ENCODE measurements at places on chromosomes 5 and 9.

DNA sequence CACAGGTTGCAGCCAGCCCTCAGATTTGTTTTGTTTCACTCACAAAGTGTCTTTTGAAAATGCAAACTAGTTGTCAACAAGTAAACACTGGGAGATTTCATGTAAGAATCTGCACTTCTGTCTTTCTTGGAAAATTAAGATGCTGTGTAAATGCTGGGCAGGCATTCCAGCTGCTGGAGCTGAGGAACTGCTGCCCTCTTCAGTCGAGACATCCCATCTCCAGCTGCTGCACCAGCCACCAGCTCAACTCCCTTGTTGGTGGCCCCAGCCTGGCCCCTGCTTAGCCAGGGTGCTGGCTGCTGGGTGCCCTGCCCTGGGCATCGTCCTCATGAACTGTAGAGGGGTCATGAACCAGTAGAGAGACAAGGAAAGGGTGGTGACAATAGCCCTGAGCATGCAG is 33.1 kb upstream of the AFAP1L1 start:
- no peak for DNase-seq

- DNase-seq, result no peak
These were observed 4.8 kb upstream of the HOMER1 start for GRCh38 chr5:79518718-79519117.

- DNase-seq, result peak; percentile 57
These were observed 5.8 kb downstream of the TMEM268 start for GRCh38 chr9:114616684-114617520.

DNA sequence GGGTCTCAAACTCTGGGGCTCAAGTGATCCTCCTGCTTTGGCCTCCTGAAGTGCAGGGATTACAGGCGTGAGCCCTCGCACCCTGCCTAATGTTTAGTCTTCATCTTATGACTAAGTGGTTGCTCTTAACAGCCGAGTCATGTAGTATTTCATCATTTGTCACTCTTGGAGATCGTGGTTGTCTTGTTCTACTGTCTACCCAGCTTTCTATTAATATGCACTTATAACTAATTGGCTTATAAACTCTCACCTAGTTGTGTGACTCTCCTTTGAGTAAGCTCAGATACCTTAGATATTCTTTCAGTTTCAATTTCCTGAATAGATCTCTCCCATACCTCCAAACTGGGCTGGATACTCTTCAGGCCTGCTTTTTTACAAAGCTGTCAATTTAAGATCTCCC is 19.9 kb downstream of the SLC44A1 start:
- no peak for DNase-seq

DNA sequence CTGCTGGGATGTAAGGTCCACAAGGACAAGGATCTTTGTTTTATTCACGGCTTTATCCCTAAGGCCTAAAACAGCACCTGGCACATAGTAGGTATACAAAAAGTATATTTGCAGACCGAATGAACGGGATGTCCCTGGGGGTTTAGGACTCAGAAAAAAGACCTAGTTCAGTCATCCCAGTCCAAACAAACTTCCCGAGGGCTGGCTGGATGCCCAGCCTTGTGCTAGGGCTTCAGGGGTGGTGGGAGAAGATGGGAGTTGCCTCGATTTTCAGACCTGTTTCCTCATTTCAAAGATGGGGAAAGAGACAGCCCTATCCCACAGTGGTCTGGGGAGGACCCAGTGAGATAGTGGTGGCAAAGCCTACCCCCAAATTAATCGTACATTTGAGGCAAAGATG is 3.0 kb upstream of the PROB1 start:
- DNase-seq, result no peak

DNA sequence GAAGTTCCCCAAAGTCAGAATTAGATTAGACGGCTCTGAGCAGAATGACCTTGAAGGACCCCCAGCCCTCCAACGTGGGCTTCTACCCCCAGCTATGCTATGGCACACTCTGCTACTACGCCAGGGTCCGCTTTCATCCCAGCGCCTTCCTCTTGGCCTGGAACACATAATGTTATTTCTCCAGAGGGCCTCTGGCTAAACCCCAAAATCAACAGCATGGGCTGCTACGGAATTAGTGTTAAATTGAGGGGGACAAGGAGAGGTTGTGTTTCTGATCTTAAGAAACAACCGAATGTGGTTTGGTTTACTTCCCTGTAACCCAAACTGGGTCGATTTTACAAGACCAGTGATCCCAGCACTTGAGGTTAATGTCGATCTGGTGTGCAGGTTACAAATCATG is 97.1 kb downstream of the ZNF618 start:
- DNase-seq, result no peak

DNA sequence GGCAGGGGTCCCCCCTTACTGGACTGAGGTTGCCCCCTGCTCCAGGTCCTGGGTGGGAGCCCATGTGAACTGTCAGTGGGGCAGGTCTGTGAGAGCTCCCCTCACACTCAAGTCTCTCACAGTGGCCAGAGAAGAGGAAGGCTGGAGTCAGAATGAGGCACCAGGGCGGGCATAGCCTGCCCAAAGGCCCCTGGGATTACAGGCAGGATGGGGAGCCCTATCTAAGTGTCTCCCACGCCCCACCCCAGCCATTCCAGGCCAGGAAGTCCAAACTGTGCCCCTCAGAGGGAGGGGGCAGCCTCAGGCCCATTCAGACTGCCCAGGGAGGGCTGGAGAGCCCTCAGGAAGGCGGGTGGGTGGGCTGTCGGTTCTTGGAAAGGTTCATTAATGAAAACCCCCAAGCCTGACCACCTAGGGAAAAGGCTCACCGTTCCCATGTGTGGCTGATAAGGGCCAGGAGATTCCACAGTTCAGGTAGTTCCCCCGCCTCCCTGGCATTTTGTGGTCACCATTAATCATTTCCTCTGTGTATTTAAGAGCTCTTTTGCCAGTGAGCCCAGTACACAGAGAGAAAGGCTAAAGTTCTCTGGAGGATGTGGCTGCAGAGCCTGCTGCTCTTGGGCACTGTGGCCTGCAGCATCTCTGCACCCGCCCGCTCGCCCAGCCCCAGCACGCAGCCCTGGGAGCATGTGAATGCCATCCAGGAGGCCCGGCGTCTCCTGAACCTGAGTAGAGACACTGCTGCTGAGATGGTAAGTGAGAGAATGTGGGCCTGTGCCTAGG is at the start of gene CSF2:
Gene CSF2 (plus strand): TSS at position 559 of the 783 bp plus-strand sequence. CDS start 35 bp downstream, at position 594.
- DNase-seq, result no peak

GRCh38 chr5:83955916-83956315 is 235.3 kb upstream of the HAPLN1 start:
- no peak for DNase-seq

- DNase-seq, result no peak
These were observed 2.7 kb downstream of the SYNPO start for GRCh38 chr5:150642991-150643710.

- no peak for DNase-seq
These were observed 97.6 kb downstream of the ARSB start for GRCh38 chr5:78887384-78888118.

GRCh38 chr5:7321724-7322123 is 74.2 kb upstream of the ADCY2 start:
- DNase-seq, result no peak

DNA sequence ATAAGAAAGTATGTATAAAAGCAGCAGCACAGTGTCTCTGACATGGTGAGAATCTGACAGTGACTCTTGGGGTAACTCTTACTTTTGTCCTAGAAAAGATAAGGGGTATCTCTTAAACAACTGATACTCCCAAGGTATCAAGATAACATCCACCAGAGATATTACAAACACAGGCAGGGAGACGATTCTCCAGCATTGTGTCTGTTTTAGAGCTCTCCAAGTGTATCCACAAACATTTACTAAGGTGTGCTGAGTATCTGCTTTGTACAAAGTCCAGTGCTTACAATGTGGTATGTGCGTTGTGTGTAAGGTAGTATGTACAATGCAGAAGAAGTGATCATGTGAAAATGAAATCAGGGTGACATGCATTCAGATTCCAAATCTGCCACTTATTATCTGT is 4.4 kb upstream of the TMEM245 start:
- DNase-seq, result no peak

GRCh38 chr9:87226896-87227295 is 270.8 kb upstream of the DAPK1 start:
- no peak for DNase-seq

- no peak for DNase-seq
These were observed 60.0 kb downstream of the IL6ST start for GRCh38 chr5:55934720-55935119.

DNA sequence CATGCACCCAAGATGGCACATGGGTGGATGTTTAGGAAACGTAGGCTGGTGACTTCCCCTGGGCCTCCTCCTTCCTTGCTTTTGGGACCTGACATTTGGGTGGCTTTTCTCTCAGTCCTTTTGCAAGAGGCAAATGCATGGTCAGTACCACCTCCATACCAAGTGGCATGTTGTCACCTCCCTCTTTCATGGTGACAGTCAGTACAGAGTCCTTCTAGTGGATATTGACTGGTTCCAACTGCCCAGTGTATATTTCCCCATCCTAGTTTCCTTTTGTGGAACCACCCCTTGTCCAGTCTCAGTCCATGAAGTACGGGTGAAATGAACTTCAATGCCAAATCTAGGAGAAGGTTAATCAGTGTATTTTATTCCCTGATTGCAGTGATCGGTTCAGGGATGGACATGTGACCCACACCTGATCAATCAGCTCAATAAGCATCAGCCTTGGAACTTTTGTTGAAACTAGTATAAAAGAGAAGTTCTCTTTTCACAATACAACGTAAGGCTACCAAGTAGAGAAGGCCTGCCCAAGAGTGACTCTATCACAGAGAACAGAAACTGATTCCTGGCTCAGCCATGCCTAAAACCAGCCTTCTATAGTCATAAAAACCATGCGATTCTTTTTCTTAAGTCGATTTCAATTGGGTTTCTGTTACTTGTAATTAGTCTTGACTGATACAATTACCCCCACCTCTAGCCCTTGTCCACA is 143.4 kb upstream of the KLF9 start:
- DNase-seq, result no peak

DNA sequence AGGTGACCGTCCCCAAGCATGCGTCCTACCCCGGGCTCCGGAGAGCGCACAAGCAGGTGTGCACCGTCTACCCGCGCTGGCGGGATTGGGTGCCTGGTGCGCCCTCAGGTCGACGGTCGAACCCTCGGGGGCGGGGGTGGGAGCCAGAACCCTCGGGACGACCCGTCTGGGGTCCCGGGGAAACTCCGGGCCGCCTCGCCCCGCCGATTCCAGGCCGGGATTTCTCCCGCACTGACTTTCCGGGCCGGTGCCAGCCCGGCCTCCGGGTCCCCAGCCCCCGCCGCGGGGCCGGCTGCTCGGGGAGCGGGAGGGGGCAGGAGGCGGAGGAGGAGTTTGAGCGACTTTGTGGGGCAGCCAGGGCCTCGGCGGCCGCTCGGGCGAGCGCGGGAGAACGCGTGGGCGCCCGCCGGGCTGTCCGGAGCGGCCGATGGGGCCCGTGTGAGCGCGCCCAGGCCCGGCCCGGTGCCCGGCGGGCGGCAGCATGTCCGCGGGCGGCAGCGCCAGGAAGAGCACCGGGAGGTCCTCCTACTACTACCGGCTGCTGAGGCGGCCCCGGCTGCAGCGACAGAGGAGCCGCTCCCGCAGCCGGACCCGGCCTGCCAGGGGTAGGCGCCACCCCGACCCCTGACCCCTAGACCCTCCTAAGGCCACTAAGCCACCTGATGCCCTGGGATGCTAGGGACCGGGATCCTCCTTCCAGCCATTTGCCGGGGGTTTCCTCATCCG is at the start of gene DAB2IP:
Gene DAB2IP (plus strand): TSS at position 340 of the 726 bp plus-strand sequence. CDS start 142 bp downstream, at position 482.
- peak; percentile 61 for DNase-seq

GRCh38 chr9:129889941-129890717 is 54.9 kb downstream of the USP20 start:
- DNase-seq, result no peak

GRCh38 chr5:18281947-18282581 is 647.8 kb downstream of the TAF11L14 start:
- DNase-seq, result no peak

DNA sequence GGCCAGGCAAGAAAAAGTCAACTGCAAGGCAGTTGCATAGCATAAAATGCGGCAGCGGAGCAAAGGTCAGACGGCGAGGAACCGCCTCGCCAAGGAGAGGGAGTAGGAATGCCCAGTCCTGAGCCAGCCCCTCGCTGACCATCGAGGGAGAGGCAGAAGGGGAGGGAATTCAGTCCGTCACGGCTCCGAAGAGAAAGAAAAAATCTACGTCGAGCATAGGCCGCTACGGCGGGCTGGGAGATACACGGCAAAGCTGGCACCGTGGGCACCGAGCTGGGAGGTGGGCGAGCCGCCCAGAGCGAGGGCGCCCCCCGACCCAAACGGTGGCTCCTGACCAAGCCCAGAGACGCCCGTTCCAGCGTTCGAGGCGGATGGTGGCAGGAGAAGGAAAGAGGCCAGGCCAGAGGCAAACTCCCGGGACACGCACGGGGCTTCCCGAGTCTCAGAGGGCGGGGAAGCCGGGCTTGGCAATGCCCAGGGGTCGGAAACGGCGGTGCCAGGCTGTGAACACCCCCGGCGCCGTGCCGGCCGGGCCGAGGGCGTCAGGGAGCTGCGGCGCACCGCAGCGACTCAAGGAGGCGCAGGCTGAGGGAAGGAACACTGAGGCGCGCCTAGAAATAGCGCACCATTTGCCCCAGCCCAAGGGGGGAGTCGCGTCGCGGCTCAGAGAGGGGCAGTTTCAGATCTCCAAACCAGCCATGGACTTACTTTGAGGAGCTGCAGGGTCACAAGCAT is 518 bp downstream of the SPRY4 start:
- no peak for DNase-seq

DNA sequence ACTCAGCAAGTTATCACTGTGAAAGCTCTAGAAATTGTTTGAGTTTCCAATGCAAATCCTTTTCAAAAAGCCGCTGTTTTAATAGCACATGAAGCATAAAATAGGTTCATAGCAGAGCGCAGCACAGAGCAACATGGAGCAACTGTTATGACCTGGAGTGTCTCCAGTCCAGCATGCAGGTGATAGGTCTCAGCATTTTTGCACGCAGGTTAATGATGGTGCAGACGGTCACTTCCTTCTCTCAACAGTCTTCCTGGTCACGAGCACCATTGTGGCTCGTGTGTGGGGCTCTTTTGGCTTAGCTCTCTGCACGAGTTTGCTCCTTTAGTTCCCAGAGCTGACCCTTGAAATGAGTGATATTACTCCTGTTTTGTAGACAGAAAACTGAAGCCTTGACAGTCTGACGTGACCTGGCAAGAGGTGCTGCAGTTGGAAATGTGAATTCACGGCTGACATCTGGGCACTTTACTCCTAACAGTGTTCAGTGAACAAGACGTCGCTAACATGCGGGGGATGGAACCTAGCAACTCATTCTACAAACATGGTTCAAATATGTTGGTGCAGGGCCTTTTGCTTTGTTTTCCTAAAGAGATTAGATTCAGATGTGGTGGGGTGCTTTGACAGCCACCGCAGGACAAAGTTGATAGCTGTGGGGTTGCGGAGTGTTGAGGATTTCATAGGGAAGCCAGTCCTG is 10.0 kb downstream of the TENT4A start:
- no peak for DNase-seq

- DNase-seq, result no peak
These were observed 172.3 kb upstream of the GNA14 start for GRCh38 chr9:77820293-77820954.

DNA sequence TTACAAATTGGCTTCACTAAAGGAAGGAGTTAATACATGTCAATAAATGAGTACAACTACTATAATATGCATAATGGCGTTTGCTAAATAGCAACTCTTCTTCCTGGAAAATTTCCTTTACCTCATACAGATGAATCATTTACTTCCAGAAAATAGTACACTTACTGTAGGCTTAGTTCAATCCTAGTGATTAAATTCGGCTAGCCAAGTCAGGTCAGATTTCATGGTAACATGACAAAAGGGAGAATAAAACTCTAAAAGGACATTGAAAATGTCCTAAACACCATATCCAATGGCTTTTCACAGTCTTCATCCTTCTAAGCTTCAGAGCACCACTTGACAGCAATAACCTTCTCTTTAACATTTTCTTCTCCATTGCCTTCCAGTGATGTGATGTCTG is 42.1 kb upstream of the ZFAND5 start:
- no peak for DNase-seq
